Cortex of kidney (tissue), 1 donor: ENCODE measurements at places on chromosomes 2 and 18.

DNA sequence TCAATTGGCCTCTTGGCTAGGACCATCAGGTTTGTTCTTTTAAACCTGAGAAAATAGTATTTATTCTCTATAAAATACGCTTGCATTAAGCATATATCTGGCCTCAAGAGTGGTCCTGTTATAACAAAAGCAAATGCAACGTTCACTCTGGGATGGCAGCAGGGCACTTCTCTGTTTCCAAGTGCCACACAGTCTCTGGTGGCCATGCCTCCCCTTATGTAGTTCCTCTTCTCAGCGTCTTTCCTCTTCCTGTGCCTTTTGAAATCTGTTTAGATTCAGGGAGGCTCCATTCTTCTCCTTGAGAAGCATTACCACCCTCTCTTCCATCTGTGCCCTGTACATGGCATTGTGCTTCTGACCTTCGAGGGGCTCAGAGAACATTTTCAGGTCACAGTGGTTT lies 51.9 kb downstream of the TSHZ1 start:
- DNase-seq, result no peak

DNA sequence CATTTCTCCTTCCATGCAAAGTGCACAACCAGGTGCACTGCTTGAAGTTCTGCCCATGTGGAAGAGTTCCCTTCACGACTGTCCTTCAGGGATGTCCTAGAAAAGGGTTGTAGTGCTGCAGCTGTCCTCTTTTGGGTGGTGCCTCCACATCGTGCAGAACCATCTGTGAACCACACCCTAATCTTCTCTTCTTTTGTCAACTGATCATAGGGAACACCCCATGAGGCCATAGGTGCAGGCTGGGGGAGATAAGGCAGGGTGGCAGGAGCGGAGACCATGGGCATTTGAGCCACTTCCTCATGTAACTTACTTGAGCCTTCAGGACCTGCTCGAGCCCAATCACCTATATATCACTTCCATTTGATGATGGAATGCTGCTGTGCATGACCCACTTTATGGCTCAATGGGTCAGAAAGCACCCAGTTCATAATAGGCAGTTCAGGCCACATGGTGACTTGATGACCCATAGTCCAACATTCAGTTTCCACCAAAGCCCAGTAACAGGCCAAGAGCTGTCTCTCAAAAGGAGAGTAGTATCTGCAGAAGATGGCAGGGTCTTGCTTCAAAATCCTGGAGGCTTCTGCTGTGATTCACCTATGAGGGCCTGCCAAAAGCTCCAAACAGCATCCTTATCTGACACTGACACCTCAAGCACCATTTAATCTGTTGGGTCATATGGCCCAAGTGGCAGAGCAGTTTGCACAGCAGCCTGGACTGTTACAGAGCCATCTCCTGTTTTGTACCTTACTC lies 84.7 kb upstream of the CYRIA start:
- no peak for DNase-seq

DNA sequence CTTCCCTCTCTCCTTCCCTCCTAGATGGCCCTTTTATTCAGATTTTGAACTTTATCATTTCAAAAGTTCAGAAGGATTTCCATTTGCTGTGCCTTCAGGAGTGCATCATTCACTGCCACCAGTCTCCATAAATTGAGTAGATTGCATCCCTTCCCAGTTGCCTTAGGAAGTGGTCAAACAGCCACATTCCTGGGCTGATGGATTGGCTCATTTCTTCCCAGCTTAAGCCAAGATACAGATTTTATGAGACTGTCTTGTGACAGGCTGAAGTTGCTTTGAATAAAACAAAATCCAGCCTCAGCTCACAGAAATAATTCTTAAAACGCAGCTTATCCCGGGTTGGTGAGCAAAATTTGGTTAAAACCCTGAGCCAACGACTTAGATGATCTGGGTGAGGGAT lies 9.8 kb downstream of the NRP2 start:
- DNase-seq, result no peak

DNA sequence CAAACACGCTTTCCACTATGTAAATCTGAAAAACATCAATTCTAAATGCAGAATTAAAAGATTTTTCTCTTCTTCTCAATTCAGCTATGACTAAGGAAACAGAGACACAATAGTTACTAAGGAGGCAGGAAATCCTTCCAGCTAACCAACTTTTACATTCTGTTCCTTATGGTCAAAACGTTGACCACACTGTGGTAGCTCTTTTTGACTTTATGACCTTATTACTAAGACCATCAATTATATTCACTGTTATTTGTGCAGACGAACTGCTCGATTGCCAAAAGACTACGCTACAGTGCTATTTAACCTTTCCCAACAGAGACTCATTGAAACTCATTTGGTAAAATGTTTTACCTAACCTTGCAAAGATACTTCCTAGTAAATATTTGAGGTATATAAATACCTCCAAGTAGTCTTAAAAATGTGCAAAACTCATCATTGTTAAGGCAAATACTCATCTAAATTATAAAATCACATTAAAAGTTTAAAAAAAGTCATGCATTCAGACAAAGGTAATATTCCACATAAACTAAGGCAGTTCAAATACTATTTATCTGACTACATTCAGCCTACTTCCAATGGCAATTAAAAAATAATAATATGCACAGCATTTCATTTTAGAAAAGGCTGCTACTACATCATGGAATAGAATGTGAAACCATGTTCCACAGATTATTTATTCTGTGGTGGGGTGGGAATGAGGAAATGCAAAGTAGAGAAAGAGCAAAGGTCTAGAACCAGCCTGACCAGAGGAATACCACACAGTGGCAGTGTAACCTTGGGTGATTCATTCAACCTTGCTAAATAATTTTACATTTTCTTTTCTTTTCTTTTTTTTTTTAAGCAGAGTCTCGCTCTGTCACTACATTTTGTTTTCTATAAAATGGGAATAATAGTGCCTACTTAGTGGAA lies 139.9 kb downstream of the THADA start:
- no peak for DNase-seq

GRCh38 chr2:69375494-69376353 lies 11.3 kb downstream of the GFPT1 start:
- no peak for DNase-seq

- DNase-seq, result no peak
These were observed 94.5 kb downstream of the BARD1 start for GRCh38 chr2:214715025-214715424.

DNA sequence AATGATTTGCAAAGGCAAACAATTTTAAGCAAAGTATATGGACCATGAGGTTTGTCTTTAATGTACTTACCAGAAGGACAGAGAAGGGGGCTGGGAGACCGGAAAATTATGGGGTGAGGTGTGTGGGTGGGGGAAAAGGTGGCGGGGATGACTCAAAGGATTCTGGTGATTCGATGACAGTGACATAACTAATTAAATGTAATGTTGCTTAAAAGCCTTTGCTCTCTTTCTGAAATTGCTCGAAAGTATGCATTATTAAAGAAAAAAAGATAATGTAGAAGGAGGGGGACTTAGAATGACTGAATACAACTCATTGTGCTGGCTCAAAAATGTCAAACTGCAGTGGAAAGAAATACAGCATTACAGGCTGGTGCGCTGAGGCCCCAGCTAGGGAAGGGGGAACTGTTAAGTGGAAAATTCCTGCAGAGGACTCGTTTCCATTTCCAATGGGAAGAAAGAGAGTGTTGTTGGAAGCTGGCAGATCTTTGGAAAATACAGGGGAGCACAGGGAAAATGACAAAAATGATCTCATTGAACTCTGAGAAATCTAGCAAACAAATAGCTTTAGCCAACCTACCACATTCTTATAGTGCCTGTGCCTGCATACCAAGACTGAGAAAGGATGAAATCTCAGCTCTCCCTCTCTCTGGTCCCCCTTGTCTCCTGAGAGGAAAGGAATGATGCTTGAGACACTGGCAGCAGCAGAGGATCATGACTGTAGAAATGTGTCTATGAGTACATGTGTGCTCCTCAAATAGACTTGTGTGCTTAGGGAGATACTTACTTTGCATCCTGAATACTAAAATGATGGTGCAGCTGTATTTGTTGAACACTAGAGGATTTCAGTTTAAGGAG lies 632.4 kb downstream of the NYAP2 start:
- no peak for DNase-seq

- DNase-seq, result no peak
These were observed 56.3 kb downstream of the RBKS start for GRCh38 chr2:27833931-27834330.

- DNase-seq, result no peak
These were observed 37.4 kb downstream of the ZNF236 start for GRCh38 chr18:76859474-76860339.

DNA sequence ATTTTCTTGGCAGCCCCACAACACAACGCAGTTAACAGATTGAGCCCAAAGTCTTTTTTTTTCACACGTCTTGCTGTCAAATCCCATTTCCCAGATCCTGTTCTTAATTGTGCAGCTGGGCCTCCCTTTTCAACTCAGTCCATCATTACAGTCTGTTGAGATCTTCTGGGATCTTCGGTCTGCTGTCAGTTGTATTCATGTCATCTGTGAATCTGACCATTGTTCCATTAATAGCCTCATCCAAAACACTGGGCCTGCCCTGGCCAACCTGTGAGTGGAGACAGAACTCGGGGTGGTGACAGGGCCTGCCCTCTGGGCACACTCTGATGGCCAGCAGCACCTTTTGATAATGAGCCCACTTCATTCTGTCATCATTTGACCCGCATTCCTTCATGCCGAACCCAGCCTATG lies 39.7 kb upstream of the SEMA4C start:
- DNase-seq, result no peak

DNA sequence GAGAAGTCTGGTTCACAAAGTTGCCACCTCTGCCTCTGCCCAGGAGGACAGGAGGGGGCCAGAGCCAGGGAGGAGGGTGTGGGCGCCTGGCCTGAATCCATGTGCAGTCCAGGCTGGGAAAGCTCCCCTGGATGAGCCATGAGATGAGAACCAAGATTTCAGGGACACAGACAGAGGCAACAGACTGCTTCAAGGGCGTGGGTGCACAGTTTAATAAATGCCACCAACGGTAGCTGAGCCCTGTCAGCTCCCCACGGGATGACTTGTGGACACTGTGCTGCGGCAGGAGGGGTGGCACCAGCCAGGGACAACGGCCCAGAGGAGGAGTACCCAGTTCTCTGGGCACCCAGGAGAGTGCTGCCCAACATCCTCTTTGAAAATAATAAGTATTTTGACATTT lies 15.2 kb downstream of the CAPG start:
- no peak for DNase-seq

GRCh38 chr2:45781464-45781811 lies 130.0 kb downstream of the PRKCE start:
- DNase-seq, result no peak

DNA sequence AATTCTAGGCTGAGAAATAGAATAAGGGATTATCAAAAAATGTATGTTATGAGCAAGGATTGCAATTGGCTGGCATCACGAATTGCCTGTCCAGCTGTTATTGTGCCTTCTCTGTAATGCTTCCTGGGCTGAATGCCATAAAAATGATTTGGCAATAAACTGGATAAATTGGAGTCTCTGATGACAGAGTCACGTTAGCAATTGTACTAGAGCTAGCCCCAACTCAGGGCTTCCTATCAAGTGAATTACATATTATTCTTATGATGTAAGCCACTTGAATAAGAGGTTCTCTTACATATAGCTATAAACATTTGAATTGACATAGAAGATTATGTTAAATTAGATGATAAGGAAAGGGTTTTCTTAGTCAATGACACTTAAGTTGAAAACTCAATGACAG lies 607.5 kb upstream of the REG3G start:
- no peak for DNase-seq

DNA sequence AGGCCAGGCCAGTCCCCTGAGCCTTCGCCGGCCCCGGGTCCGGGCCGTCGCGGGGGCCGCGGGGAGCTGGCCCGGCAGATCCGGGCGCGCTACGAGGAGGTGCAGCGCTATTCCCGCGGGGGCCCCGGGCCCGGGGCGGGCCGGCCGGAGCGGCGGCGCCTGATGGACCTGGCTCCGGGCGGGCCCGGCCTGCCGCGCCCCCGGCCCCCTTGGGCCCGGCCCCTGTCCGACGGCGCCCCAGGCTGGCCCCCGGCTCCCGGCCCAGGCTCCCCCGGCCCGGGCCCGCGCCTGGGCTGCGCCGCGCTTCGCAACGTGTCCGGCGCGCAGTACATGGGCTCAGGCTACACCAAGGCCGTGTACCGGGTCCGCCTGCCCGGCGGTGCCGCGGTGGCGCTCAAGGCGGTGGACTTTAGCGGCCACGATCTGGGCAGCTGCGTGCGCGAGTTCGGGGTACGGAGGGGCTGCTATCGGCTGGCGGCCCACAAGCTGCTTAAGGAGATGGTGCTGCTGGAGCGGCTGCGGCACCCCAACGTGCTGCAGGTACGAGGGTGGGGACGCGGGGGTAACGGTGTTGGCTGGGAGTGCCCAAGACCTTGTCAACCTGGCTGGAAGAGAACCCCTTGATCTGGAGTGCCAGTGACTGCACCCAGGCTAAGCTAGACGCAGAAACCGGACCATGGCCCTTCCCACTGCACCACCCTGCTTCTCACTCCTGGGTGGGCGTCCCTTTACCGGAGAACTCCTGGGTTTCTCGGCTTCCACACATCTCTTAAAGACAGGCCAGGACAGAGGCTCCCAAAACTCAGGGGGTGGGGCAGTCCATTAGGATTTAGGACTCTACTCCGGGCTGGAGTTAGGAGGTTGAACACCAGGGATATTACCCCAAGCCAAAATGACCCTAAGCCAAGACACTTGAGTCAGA lies 739 bp downstream of the PKDCC start:
- no peak for DNase-seq
